ENCODE measurements at places on chromosomes 4 and X.

DNA sequence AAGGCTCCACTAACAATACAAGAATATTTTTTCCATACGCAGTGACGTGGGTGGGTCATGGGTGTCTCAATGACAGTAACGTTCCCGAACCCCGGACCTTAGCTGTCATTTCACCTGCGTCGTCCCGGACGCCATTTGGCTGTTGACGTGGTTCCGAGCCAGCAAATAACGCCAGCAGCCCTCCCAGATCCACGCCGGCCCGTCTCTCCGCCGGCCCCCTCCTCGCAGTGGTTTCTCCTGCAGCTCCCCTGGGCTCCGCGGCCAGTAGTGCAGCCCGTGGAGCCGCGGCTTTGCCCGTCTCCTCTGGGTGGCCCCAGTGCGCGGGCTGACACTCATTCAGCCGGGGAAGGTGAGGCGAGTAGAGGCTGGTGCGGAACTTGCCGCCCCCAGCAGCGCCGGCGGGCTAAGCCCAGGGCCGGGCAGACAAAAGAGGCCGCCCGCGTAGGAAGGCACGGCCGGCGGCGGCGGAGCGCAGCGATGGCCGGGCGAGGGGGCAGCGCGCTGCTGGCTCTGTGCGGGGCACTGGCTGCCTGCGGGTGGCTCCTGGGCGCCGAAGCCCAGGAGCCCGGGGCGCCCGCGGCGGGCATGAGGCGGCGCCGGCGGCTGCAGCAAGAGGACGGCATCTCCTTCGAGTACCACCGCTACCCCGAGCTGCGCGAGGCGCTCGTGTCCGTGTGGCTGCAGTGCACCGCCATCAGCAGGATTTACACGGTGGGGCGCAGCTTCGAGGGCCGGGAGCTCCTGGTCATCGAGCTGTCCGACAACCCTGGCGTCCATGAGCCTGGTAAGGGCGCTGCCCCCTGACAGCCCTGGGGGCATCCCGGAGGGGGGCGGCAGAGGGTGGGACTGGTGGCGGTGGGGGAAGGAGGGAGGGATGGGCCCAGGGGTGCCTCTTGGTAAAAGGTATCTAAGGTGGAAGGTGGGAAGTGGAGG lies at the start of gene CPE:
Gene CPE, plus strand, starts transcription at position 264 of the 933 bp plus-strand sequence. Its CDS starts 214 bp downstream, at position 478.
- no peak for DNase-seq

DNA sequence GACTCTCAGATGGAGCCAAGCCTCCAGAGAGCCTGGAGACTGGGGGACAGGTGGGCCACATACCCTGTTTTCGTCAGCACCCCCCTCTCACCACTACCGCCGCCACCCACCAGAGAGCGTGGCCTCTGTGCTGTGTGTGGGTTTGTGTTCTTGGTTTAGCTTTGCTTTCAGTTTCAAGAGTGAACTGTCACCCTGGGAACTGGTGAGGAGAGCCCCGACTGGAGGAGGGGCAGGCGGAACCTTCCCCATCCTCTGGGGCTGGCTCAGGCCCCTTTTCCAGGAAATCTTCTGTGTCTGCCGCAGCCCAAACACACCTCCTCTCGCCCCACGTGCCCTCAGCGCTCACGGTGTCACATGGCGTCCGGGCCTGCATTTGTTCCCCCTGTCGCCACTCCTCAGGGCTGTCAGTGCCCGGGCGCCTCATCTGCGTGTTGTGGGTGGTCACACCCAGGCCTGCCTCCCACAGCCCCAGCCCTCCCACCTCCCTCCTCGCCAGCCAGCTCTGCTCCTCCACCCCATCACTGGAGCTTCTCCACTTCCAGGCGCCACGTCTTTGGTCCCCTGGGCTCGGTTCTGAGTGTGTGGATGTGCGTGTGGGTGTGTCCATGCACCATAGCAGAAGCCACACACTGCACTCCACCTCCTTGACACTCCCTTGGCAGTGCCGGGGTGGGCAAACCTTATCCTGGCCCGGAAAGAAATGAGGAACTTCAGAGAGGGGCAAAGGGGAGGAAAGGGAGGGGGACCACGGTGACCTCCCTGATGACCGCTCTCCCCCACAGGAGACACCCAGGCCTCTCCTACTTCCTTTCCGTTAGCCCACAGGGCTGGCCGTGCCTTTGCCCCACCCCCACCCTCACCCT lies 27.8 kb downstream of the ELF4 start:
- DNase-seq = peak; percentile 51

DNA sequence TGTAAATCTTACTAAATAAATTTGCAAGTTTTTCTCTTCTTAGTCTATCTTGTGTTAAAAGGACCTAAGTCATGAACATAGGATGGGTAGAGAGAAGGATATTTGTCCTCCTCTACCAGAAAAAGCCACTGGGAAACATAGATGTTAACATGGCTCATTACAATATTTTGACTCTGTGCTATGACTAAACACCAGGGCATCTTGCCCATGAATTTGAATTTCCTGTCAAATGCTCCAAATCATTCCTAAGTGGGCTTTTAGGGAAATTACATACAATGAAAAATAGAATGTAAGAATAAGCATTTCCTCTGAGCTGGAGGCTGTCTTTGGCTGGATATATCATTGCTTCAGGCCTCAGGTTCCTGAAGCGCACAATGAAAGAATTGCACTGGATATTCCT lies 39.1 kb downstream of the ANOS1 start:
- no peak for DNase-seq

DNA sequence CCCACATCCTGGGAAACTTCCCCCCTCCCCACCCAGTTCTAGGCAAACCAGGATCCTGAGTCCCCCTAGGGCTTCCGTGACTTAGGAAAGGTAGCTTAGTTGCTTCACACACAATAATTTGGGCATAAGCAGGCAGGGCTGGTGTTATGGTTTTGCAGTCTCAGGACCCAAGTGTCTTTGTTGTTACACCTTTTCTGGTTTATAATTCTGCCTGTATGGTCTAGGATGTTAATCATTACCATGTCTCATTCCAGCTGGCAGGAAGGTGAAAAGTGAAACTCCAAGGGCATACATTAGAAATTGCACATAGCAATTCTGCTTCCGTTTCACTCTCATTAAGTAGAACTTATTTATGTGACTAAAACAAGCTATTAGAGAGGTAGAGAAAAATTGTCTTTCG lies 16.8 kb downstream of the UGT8 start:
- DNase-seq = no peak

- DNase-seq = no peak
Measured at GRCh38 chr4:152224223-152224622, 311.7 kb downstream of the FBXW7 start.

DNA sequence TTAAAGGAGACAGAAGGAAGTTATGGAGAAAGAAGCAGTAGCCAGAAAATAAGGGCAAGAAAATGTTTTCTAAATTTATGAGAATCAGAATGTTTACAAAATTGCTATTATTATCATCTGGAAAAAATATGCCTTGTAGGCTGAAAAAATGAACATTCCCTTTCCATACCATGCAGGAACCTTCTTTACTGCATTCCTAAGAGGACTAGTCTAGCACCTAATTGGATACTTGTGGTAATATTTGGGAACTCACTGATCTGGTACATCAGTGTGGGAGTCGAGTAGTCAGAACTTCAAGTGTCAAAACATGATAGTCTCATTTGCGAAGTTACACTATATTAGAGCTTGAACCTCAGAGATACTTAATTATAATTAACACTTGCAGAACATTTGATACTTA lies 51.9 kb downstream of the TET2 start:
- DNase-seq = no peak

GRCh38 chr4:7660176-7661039 lies 225.7 kb upstream of the PSAPL1 start:
- no peak for DNase-seq

DNA sequence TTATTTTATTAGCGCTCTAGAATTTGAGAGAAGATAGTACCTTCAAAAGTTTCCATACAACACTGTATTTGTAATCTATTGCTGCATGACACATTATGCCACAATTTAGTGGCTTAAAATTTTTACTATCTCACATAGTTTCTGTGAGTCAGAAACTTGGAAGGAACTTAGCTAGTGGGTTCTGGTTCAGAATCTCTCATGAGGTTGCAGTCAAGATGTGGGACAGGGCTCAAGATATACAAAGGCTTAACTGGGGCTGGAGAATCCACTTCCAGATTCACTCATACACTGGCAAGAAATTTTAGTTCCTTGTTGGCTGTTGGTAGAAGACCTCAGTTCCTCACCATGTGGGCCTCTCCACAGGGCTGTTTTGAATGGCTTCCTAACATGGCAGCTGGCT lies 11.5 kb upstream of the C4orf54 start:
- DNase-seq = no peak

- no peak for DNase-seq
Measured at GRCh38 chrX:24410514-24411189, 50.2 kb downstream of the SUPT20HL1 start.

GRCh38 chrX:96761566-96761965 lies 76.9 kb downstream of the DIAPH2 start:
- DNase-seq = no peak

DNA sequence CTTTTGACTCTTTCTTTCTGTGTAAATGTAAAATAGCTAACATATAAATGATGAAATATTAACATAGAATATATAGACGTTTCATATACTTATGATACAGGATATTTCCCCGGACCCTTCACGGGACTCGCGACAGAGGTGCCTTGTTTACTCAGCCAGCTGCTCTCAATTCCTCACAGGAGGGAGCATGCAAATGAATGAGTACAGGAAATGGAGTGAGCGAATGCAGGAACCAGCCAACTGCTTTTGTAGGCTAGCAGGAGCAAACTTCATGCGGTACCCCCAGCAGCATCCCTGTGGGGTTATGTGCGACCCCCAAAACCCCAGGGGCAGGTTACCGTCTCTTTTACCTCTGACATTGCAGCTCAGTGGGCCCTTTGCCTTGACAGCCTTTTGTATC lies 110.3 kb upstream of the PDHA2 start:
- DNase-seq = no peak

- DNase-seq = no peak
Measured at GRCh38 chrX:10101269-10101668, 55.5 kb upstream of the CLCN4 start.

- DNase-seq = peak; percentile 5
Measured at GRCh38 chr4:5280828-5281227, 229.5 kb downstream of the STK32B start.

- DNase-seq = no peak
Measured at GRCh38 chr4:83413676-83414075, 41.9 kb downstream of the HELQ start.

GRCh38 chrX:107117993-107118321 lies 665 bp downstream of the RBM41 start:
- DNase-seq = peak; percentile 9

DNA sequence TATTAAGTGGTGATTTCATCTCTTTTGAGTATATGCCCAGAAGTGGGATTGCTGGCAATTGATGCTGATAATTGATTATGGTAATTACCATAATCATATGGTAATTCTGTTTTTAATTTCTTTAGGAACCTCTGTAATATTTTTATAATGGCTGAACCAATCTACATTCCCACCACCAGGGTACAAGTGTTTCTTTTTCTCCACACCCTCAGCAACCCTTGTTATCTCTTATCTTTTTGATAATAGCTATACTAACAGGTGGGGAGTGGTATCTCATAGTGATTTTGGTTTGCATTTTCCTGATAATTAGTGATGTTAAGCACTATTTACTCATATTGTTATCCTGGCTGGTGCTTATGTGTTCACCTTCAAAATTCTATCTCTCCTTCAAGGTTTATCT lies 212.6 kb downstream of the FMR1NB start:
- DNase-seq = no peak

DNA sequence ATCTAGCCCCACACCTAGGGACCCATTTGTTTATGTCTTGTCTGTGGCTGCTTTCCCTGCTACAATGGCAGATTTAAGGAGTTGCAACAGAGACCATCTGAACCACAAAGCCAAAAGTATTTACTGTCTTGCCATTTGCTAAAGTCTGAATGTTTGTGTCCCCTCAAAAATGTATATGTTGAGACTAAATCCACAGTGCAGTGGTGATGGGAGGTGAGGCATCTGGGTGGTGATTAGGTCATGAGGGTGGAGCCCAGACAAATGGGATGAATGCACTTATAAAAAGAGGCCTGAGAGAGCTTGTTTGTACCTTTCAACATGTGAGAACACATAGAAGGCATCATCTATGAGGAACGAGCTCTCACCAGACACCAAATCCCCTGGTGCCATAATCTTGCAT lies 137.3 kb downstream of the TMEM144 start:
- DNase-seq = no peak

- DNase-seq = no peak
Measured at GRCh38 chr4:3525532-3526430, 6.4 kb downstream of the LRPAP1 start.

- DNase-seq = no peak
Measured at GRCh38 chr4:153556435-153556815, 90.3 kb downstream of the TMEM131L start.

DNA sequence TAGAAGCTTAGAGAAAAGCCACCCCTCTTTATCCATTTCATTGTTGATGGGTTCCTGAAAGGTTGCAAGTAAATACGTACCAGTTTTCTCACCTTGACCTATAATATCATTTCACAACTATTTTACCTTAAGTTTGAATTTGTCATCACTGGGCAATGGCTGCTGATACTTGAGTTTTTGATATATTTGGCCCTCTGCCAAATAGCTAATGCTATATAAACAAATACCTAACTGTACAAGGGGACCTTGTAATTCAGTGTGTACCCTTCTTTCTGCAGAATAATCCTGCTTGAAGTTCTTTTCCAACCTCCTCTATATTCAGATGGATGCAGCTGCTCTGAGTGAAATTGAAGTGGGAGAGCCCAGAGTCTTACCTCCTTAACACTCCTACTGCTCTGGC lies 19.0 kb upstream of the GLUD2 start:
- no peak for DNase-seq

DNA sequence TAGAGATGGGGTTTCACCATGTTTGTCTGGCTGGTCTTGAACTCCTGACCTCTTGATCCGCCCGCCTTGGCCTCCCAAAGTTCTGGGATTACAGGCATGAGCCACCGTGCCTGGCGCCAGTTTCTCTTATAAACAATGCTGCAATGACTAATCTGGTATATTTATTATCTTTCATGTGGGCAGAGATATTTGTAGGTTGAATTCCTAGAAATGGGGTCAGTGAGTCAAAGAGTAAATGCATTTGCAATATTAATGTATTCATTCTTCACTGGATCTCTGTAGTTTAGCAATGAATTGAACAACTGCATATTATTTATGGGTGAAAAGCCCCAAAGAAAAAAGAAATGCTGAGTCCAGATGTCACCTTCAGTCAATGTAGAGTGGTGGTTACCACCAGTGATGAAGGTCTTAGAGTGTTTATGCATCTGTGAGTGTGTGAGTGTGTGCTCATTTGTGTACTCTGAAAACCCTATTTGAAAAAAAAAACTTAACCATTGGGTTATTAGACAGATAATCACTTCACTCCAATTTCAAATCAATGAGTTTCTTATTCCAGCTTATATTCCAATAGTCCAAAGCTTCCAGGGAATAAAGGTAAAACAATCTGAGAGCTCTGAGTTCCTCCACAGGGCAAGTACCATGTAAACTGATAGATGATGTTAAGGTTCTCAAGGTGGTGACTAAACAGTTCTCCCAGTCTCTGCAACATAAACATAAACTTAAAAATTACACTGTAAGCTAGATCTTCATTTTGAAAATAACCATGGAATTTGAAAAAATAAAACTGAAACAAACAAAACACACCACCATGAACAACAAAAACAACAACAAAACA lies 22.6 kb upstream of the CD38 start:
- DNase-seq = no peak

GRCh38 chrX:12891915-12892506 lies 14.4 kb upstream of the TLR8 start:
- DNase-seq = peak; percentile 63

- DNase-seq = no peak
Measured at GRCh38 chr4:140102421-140102820, 51.6 kb downstream of the MAML3 start.
